HCT116 (cell line): ENCODE measurements at places on chromosomes 1 and 21.

- no peak for DNase-seq
Measured at GRCh38 chr1:156742017-156742416, 1.1 kb upstream of the MRPL24 start.

DNA sequence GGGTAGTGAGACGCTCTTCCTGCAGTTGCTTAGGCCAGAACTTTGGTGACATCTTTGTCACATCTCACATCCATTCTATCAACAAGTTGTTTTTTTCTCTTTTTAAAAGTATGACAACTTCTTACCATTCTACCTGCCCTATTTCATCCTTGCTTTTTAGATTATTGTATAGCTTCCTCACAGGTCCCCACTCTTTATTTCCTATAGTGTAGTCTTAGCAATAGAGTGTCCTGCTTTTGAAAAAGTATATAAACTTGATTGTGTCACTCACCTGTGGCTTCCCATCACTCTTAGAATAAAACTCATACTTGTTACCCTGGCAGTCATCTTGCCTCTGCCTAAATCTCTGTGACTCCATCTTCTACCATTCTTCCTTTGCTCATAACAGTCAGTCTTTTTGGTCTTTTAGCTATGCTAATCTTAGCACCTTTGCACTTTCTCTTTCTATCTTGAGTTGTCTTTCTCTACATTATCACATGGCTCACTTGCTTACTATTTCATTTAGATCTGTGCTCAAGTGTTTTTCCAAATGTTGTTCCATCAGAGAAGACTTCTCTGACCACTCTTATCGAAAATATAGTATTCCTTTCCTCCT, 9.5 kb downstream of the CDC73 start:
- DNase-seq = no peak

- DNase-seq = no peak
Measured at GRCh38 chr1:15788624-15789301, 18.7 kb downstream of the UQCRHL start.

DNA sequence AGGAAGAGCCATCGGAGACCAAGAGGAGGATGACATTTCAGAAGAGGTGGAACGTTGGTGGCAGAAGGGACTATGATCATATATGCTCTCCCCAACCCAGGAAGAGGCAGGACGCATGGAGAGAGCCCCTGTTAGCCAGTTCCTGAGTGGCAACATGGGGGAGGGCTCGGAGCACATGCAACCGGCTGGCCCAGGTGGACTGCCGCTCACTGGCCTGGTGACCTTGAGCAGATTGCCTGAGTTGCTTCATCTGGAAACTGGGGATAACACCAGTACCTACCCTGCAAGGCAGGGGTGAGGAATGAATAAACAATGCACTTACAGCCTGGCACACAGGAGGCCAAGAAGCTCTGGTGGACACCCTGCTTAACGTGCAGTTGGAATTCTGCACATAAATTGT, 29.0 kb downstream of the SYT6 start:
- DNase-seq = no peak

- DNase-seq = no peak
Measured at GRCh38 chr1:55150880-55151588, 64.1 kb downstream of the USP24 start.

GRCh38 chr1:174777262-174777661, 222.5 kb upstream of the CACYBP start:
- DNase-seq = no peak

DNA sequence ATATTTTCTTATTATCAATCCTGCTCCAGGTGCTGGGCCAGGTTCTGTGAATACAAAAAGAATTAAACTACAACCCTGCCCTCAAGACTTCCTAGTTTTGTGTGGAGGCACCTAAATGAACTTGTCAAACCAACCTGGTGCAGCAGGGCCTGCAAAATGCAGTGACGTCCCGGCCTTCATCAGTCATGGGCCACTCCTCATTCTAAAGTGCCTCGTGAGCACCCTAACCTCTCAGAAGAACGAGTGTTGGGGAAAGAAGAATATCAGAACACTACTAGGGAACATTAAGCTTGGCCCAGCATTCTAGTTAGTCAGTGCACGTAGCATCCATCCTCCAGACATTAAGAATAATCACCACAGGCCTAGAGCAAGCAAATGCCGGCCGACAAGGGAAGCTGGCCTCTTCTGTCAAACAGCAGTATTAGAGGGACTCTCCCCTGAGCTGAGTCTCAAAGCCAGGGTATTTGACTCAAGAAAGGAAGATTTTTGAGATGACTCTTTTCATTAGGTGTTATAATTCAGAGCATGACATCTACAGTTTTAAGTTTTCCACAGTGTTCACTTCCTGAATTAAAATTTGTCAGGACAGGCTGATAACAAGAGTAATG, 137.9 kb downstream of the SLC45A1 start:
- DNase-seq = no peak

GRCh38 chr1:117894078-117894477, 35.3 kb downstream of the GDAP2 start:
- no peak for DNase-seq

DNA sequence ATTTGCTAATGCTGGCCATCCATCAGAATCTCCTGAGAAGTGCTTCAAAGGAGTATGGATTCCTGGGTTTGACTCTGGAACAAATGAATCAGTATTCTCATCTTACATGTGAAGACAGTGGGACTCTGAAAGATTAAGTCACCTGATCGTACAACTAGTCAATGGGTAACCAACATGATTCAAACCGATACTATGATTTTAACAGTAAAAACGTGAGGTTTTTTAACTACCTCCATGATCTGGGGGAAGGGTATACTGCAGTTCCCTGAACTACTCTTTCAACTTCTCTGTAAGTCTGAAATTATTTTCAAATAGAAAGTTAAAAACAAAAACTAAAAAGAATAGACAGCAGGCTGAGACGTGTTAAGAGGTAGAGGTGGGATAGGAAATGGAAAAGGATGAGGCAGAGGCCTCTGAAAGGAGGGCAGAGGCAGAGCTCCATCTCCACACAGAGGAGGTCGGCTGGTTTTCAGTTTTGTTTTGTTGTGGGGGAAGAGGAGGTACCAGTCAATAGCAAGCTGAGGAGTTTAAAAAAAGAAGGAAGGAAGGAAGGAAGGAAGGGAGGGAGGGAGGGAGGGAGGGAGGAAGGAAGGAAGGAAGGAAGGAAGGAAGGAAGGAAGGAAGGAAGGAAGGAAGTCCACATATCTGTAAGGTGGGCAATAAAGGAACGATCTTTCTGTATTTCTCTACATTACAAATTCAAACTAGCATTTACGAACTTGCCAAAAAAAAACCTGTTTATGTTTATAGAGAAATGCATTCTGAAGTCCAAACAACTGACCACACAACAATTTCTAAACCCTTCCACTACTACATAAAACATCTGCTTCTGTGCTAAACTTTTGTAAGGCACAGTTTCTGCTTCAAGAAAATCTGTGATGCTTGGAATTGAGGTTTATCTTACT, 213.1 kb downstream of the RERE start:
- DNase-seq = no peak

DNA sequence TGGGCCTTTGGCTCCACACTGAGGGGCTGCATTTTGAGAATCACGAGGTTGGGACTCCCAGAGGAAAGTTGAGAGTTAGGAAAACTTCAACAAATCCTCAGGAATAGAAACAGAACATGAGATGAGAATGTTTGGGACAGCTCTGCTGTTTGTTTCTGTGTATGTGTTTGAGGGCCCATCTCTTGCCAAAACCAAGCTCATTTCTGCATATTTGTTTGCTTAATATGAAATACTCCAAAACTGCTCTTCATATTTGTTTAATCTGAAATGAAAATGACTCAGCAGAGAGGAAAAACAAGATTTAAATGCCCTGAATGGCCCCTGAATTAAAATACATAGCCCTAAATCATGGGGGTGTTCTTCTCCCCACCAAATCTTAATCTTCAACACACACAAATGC, 78.1 kb downstream of the DDR2 start:
- DNase-seq = no peak

DNA sequence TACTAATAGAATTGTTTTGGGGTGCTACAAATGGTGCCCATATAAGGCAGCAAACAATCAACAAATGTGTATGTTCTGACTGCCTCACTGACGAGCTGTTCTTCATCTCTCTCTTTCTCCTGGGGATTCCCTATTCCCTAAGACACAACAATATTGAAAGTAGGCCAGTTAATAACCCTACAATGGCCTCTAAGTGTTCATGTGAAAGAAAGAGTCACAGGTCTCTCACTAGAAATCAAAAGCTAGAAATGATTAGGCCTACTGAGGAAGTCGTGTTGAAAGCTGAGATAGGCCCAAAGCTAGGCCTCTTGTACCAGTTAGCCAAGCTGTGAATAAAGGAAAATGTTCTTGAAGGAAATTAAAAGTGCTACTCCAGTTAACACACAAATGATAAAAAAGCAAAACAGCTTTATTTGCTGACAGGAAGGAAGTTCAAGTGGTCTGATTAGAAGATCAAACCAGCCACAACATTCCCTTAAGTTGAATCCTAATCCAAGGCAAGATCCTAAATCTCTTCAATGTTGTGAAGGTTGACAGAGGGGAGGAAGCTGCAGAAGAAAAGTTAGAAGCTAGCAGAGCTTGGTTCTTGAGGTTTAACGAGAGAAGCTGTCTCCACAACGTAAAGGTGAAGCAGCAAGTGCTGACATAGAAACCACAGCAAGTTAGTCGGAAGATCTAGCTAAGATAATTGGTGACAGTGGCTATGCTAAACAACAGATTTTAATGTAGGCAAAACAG, 26.3 kb downstream of the ATP2B4 start:
- no peak for DNase-seq

GRCh38 chr21:41403966-41404365, 22.1 kb upstream of the MX1 start:
- DNase-seq = no peak

GRCh38 chr1:1360506-1361169, 2.3 kb upstream of the MXRA8 start:
- DNase-seq = peak; percentile 56

GRCh38 chr1:165351863-165352441, 4.6 kb downstream of the LMX1A start:
- no peak for DNase-seq

GRCh38 chr1:176364236-176364905, 98.6 kb upstream of the PAPPA2 start:
- no peak for DNase-seq

GRCh38 chr1:235644693-235645305, 4.8 kb downstream of the GNG4 start:
- DNase-seq = no peak
